GM10248 (cell line): ENCODE measurements at places on chromosomes 2 and 18.

DNA sequence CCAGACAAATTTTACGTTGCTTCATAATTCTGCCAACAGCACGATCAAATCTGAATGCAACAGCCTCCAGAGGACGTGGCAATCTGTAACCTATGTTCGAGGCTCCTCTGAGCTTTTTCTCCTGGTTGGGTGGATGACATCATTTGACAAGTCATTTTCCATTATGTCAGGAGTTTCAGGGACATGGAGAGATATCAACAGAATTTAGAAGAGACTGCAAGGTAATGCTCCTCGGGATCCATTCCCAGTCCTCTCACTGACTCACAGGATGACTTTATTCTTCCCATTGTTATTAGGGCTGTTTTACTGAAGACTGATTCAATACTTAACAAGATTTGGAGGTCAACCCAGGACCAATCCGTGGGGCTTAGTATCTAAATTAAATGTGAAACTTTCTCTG lies 72.5 kb upstream of the RNF152 start:
- DNase-seq, result no peak

DNA sequence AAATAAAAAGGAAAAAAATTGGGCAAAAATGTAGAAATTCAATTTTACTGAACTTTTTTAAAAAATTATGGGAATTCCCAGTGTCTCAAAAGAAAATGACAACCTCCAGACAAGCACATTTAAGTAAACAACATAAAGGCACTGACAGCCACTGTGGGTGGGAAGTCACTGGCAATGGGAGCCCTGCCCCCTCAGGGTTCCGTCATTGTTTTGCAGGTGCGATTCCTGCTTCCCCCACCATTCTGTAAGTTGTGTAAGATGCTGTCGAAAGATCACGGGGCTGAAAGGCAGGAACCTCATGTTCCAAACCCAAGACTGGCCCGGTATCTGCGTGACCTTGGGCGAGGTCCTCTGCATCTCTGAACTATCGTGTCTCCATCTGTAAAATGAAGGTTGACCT lies 15.8 kb upstream of the ASPRV1 start:
- DNase-seq, result no peak

- DNase-seq, result no peak
These were observed 32.4 kb upstream of the SLC35F6 start for GRCh38 chr2:26731714-26732113.

DNA sequence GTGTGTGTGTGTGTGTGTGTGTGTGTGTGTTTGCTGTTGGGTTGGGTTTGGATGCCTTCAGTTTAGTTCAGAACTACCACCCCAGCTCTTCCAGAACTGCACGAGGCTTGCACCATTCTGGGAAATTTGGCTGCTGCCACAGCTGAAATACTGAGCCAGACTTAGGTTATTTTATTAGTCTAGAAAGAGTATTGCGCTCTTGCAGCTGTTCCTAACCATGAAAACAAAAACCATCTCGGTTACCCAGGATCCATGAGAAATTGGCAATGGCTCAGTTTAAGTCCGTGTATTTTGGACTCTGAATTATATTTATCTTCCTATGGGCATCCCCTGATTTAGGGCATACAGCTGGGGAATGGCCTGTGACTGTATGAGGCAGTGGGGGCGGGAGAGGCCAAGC lies 83.2 kb downstream of the TANC1 start:
- DNase-seq, result no peak

DNA sequence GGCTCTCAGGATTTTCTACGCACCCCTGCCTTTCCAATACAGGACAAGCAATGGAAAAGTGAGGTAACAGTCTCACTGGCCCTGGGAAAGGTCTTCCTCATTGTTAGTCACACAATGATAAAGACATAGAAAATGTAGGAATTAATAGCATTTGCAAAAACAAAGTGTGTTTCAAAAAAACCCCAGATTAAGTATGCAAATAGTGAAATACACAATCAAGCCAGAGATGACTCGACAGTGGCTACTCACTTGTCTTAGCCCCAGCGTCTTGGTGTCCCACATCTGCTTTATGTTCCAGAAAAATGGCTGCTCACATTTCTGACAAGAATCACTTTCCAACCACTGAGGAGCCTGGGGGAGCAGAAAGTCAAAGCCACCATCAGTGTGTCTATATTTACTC lies 47.0 kb upstream of the AP1S3 start:
- DNase-seq, result peak; percentile 50

GRCh38 chr2:62321380-62322289 lies 125.7 kb downstream of the B3GNT2 start:
- no peak for DNase-seq

DNA sequence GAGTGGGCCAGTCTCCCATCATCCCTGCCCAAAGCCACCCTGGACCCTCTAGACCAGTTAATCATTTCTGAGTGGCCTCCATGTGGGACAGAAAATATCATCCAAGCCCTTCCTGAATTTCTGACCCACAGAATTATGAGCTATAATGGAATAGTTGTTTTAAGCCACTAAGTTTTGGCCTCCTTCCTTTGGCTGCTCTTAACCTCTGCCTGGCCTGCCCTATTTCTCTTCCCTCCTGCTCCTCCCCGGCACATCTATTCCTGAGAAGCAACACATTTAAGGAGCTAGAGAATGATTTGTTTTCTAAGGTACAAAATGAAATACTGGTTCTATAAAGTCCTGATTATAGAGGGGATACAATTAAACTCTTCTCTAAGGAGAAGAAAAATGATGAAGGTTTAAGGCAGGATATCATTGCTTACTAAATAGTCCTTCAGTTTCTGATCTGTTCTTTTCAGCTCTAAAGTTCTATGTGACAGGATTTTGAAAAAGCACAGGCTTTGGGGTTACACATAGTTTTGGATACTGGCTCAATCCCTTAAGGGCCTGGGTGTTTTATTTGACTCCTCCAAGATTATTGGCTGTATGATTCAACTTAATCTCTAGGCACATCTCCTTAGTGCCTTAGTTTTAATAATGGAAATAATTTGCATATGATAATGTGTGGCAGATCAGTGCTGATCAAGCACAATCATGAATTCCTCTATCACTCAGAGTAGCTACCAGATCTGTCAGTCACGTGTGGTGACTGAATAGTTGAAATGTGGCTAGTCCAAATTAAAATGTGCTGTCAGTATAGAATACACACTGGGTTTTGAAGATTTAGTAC lies 240.3 kb downstream of the VAPA start:
- no peak for DNase-seq

- no peak for DNase-seq
These were observed 76.7 kb downstream of the FHOD3 start for GRCh38 chr18:36374262-36374661.

DNA sequence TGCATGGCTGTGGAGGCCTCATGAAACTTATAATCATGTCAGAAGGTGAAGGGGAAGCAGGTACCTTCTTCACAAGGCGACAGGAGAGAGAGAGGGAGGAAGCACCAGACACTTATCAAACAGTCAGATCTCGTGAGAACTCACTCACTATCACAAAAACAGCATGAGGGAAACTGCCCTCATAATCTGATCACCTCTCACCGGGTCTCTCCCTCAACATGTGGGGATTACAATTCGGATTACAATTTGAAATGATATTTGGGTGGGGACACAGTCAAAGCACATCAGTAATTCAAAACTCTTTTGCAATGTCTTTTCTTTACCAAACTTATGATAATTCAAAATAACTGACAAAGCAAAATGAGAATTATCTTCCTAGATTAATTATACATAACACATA lies 8.5 kb upstream of the CCDC68 start:
- DNase-seq, result no peak

DNA sequence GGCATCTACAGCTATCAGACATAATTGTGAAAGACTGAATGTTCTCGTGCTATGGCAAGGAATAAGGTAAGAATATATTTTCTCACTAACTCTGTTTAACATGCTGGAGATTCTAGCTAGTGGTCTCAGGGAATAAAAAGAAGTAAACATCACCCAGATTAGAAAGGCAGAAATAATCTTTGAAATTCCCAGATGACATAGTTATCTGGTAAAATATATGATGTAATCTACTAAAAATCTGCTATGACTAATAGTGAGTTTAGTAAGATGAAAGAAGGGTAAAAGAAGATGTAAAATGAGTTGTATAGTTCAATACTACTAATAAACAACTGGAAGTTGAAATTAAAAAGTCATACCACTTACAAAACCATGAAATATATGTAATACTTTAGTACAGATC lies 134.2 kb downstream of the DSC3 start:
- DNase-seq, result no peak

DNA sequence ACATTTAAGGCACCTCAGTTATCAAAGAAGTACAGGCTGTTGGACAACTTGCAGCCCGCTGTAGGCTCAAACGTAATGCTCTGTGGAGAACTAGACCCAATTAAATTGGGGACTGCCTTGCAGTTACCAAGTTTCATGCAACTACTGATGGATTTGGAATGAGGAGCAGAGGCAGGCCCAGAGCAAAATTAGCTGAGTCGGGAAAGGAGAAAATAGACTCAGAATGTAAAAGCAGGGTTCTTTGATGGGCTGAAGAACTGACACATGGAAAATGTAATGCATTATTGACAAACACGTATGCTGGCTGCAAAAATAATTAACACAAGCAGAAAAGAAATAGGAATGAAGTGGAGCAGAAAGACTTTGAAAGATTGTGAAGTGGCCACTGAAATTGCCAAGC lies 432.7 kb upstream of the HNRNPA3 start:
- no peak for DNase-seq

DNA sequence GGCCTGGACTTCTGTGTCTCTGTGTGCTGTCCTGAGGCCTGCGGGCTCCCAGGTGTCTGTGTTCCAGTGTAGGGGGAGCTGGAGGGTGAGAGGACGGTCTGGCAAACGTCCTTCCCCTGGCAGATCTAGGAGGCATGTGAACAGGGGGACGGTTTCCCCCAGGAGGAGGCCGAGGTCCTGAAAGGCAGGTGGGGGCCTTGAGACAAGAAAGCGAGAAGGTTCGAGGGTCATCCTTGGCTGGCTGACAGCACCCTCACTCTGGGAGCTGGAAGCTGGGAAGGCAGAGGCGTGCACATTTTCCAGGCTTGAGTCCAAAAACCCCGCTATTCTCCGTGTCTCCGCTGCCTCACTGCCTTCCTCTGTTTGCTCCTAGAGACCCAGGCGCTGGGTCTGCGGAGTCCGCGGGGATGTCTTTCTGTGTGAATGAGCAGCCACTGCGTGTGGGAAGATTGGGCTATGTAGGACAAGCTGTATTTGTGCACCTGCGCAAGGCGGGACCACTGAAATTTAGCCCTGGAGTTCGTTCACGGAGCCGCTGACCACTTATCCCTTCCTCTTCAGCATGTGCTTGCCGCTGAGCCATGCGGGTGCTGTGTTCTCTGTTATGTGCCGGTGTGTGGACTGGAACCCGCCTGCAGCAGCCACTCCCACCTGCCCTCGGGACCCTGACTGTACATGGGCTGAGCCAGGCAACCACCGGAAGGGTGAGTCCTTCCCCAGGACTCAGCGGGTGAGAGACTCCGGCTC lies 43.7 kb downstream of the TWIST2 start:
- DNase-seq, result no peak

DNA sequence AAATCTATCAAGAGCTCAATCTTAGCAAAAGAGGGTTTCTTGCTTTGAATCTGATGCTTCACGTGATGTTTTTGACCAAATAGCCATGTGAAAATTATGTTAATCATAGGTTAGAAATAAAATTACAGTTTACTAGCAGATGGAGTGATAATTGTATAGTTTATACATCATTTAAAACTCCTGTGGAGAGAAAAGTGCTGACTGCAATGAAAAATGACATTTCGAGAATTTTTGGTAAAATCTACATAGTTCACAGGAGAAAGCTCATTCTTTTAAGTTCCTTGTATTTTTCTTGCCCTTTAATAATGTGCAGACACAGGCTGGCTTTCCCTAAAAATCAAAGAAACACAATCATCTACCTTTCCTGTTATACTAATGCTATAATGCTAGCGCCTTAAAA lies 33.2 kb downstream of the RBKS start:
- DNase-seq, result no peak

GRCh38 chr2:132783883-132784282 lies 113.9 kb upstream of the LYPD1 start:
- no peak for DNase-seq

- no peak for DNase-seq
These were observed 16.1 kb downstream of the SERPINB5 start for GRCh38 chr18:63492851-63493250.

DNA sequence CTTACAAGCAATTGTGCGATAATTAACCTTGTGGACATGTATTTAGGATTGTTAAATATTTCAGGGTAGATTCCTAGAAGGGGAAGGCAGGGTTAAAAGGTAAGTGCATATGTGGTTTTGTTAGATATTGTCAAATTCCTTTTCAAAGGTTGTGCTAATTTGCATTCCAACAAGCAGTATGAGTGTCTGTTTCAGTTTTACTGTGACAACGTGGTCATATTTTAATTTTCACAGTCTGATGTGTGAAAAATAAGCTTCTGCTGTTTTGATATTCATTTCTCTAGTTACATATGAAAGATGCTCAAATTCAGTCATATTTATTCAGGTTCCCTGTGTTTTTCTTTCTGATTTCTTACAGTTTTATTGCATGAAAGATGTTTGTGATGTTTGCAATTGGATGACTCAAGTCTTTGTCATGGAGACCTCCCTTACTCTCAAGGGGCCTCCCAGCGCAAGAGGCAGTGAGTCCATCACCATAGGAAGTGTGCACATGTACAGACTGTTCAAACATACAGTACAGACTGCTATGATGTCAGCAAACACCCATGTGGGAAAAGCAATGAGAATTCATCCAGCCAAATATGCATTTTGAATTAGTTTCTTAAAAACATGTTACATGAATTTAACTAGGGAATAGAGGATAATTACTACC lies 310.8 kb downstream of the GALR1 start:
- DNase-seq, result no peak

DNA sequence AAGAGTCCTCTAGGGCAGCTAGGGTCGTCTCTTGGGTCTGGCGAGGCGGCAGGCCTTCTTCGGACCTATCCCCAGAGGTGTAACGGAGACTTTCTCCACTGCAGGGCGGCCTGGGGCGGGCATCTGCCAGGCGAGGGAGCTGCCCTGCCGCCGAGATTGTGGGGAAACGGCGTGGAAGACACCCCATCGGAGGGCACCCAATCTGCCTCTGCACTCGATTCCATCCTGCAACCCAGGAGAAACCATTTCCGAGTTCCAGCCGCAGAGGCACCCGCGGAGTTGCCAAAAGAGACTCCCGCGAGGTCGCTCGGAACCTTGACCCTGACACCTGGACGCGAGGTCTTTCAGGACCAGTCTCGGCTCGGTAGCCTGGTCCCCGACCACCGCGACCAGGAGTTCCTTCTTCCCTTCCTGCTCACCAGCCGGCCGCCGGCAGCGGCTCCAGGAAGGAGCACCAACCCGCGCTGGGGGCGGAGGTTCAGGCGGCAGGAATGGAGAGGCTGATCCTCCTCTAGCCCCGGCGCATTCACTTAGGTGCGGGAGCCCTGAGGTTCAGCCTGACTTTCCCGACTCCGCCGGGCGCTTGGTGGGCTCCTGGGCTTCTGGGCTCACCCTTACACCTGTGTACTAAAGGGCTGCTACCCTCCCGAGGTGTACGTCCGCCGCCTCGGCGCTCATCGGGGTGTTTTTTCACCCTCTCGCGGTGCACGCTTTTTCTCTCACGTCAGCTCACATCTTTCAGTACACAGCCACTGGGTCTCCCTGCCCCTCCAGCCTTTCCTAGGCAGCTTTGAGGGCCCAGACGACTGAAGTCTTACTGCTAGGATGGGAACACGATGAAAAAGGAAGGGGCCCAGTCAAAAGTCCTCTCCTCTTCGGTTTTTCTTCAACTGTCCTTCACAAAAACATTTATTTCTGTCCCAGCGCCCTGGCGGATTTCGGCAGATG lies 8.1 kb downstream of the SIX2 start:
- DNase-seq, result no peak

GRCh38 chr2:16044946-16045456 lies 104.7 kb downstream of the MYCN start:
- DNase-seq, result no peak
